ENCODE measurements at places on chromosomes 2 and 18. TPM values are rescaled to one million over a fixed set of nuclear protein-coding genes. Genes with fewer than 3 reads are reported as not detected.
A peak's percentile ranks its signal among the peaks of the same experiment; 100 is the strongest.

VPS4B gene
- polyA plus RNA-seq, result 54.9 TPM

C2orf78 gene
- polyA plus RNA-seq, result not detected

GRCh38 chr2:70498528-70498927, 55.1 kb downstream of the TGFA start:
- no peak for DNase-seq
- H3K4me3 ChIP-seq, result no peak overlapping the region
- peaks cover 25% of the 10 kb centered on the region for H3K4me1 ChIP-seq
- H3K27me3 ChIP-seq, result no peaks in the 10 kb centered on the region
- H3K27ac ChIP-seq, result no peak overlapping the region

GRCh38 chr2:186255823-186256222, 230.2 kb upstream of the ZC3H15 start:
- H3K4me3 ChIP-seq, result no peak overlapping the region
- DNase-seq, result no peak
- no peaks in the 10 kb centered on the region for H3K27me3 ChIP-seq
- no peak overlapping the region for H3K27ac ChIP-seq
- H3K36me3 ChIP-seq, result no peaks in the 10 kb centered on the region

GRCh38 chr2:207816546-207816945, 46.8 kb upstream of the FZD5 start:
- H3K27me3 ChIP-seq, result no peaks in the 10 kb centered on the region
- H3K4me1 ChIP-seq, result no peaks in the 10 kb centered on the region
- H3K36me3 ChIP-seq, result no peaks in the 10 kb centered on the region
- no peak overlapping the region for H3K27ac ChIP-seq
- H3K4me3 ChIP-seq, result no peak overlapping the region

GRCh38 chr18:73340135-73340977, 472.6 kb upstream of the NETO1 start:
- H3K4me3 ChIP-seq, result no peak overlapping the region
- peaks cover 13% of the 10 kb centered on the region for H3K4me1 ChIP-seq
- H3K36me3 ChIP-seq, result no peaks in the 10 kb centered on the region
- H3K27ac ChIP-seq, result peak overlapping the region; percentile 41

- peaks cover 23% of the 10 kb centered on the region for H3K4me1 ChIP-seq
- no peak for DNase-seq
- peak overlapping the region; percentile 96 for H3K27ac ChIP-seq
- H3K4me3 ChIP-seq, result peak overlapping the region; percentile 92
- peaks cover 8% of the 10 kb centered on the region for H3K36me3 ChIP-seq
- H3K27me3 ChIP-seq, result no peaks in the 10 kb centered on the region
These were observed 1.9 kb downstream of the CLK1 start for GRCh38 chr2:200862532-200863000.

DNA sequence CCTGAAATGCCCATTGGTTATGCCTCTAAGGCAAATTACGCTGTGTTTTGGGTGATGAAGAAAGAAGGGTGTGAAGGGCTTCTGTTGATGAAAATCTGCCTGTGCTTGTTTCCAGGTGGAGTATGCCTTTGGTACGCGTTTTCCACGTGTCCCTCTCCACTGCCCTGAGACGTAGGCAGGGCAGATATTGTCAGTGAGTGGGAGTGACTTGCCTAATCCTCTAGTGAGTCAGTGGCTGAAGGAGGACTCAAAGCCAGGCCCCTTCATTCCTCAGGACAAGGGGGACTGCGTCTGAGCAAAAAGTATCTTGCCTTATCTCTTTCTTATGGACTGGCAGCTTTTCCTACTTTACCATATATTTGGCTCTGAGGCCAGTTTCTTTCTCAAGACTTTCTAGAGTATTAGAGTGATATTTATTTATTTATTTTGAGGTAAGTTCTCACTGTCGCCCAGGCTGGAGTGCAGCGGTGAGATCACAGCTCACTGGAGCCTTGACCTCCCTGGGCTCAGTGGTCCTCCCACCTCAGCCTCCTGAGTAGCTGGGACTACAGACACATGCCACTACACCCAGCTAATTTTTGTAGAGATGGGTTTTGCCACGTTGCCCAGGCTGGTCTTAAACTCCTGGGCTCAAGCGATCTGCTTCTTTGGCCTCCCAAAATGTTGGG, 10.2 kb downstream of the RALB start:
- H3K27ac ChIP-seq, result peak overlapping the region; percentile 10
- no peaks in the 10 kb centered on the region for H3K27me3 ChIP-seq
- H3K4me1 ChIP-seq, result peaks cover 16% of the 10 kb centered on the region
- H3K36me3 ChIP-seq, result peaks cover 4% of the 10 kb centered on the region

DNA sequence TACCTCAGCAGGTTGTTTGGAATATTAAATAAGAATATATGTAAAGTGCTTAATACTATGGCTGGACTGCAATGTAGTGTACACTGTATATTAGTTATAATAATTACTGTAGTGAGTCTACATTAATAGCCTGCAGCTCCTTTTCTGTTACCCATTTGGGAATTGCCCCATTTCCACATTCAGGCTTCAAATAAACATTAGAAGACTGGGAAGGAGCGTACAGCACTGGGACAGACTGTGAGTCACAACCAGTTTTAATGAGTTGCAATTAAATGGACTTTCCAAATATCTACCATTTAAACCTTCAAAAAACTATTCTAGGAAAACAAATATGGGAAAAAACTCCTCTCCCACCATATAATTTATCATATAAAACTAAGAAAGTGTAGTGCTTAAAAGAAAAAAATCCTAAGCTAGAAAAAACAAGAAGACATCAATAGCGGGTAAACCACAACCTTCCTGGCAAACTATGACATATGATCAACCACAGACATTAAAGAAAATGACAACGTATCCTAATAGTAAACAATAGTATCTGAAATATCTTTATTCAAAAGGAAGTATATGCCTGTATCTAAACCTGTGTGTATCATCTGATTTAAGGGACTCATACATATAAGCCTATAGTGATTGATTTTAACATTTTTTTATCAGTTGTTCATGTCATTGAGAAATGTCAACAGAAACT, 86.1 kb downstream of the TRIP12 start:
- H3K4me3 ChIP-seq, result no peak overlapping the region
- no peaks in the 10 kb centered on the region for H3K4me1 ChIP-seq
- H3K27ac ChIP-seq, result no peak overlapping the region
- H3K27me3 ChIP-seq, result no peaks in the 10 kb centered on the region

- H3K4me3 ChIP-seq, result no peak overlapping the region
- no peaks in the 10 kb centered on the region for H3K27me3 ChIP-seq
- no peaks in the 10 kb centered on the region for H3K4me1 ChIP-seq
- no peak for DNase-seq
- no peak overlapping the region for H3K27ac ChIP-seq
- H3K36me3 ChIP-seq, result no peaks in the 10 kb centered on the region
These were observed 43.8 kb upstream of the DDX18 start for GRCh38 chr2:117770730-117771129.

DNA sequence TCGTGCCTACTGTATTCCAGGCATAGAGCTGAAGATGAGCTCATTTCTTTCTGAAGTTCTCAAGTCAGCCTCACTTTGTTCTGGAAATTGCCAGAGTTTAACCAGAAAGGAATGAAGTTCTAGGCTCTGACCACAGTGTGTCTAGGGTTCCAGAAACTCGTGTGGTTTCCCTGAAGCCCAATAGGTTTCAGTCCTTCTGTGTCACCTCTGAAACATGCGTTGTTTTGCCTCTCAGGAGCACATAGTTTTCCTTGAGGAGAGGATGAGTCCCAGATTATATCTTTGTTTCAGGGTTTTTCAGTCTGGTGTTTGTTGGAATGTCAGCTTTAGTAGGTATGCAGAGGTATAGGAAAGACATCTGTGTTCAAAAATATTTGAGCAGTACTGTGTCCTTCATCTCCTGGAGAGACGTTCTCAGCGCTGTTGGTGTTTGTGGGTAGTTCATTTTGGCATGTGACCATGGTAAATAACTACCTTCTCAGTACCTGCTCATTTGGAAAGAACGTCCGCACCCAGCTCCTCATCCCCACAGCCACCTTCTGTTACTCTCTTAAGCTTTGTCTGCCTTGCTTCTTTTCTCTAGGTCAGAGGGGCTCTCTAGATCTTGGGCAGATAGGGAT, 56.6 kb downstream of the RALBP1 start:
- peaks cover 7% of the 10 kb centered on the region for H3K4me1 ChIP-seq
- H3K27me3 ChIP-seq, result no peaks in the 10 kb centered on the region
- no peak overlapping the region for H3K27ac ChIP-seq

GRCh38 chr2:1661891-1662605, 82.3 kb downstream of the PXDN start:
- DNase-seq, result no peak
- peaks cover 32% of the 10 kb centered on the region for H3K36me3 ChIP-seq
- no peaks in the 10 kb centered on the region for H3K27me3 ChIP-seq
- H3K4me1 ChIP-seq, result no peaks in the 10 kb centered on the region

DNA sequence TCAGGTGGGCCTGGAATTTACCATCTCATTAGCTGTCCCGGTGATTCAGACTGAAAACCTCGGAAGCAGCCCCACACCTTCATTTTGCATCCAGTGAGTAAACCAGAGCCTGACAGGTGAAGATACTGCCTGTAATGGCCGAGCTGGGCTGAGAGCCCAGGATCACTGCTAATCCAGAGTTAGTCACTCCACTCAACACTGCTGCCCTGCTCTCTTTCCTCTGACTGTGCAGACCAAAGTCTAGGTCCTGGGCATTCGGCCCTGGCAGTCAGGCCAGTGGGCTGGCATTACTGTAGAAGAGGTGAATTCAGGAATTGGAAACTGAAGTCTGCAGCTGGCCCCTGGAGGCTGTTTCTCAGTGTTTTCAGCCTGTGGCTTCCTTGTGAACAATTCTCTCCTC, 44.3 kb downstream of the TMEM17 start:
- no peaks in the 10 kb centered on the region for H3K27me3 ChIP-seq
- no peak overlapping the region for H3K4me3 ChIP-seq
- H3K4me1 ChIP-seq, result peaks cover 22% of the 10 kb centered on the region
- no peaks in the 10 kb centered on the region for H3K36me3 ChIP-seq
- no peak overlapping the region for H3K27ac ChIP-seq

DNA sequence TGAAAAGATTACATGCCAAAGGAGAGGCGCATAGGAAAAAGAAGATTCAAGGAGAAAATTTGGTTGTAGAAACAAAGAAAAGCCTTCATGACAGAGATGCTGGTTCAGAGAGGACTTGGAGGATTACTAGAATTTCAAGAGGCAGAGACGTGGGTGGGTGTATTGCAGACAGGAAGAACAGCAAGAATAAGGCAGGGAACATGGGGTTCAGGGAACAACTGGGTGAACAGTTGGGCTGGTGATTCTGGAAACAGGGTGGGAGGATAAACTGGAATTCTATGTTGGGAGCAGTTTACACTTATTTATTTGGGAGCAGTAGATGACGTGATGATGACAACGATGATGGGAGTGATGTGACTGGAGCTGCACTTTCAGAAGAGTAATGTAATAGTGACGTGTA, 18.4 kb upstream of the GMCL1 start:
- no peak overlapping the region for H3K27ac ChIP-seq
- H3K36me3 ChIP-seq, result peaks cover 21% of the 10 kb centered on the region
- no peaks in the 10 kb centered on the region for H3K4me1 ChIP-seq
- no peak overlapping the region for H3K4me3 ChIP-seq

DNA sequence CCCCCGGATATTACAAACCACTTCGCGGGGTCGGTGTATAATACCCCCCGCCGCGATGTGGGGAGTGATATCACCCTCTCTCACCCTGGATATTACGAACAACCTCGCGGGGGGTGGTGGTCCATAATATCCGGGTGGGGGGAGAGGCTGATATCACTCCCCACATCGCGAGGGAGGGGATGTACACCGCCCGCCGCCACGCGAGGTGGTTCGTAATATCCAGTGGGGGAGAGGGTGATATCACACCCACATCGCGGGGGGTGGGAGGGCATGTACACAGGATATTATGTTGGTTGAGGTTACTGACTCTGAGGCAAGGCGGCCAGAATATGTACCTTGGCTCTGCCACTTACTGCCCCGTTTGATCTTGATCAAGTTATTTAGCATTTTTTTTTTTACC, 14.8 kb upstream of the CWC22 start:
- H3K4me1 ChIP-seq, result peaks cover 10% of the 10 kb centered on the region
- no peaks in the 10 kb centered on the region for H3K36me3 ChIP-seq
- no peaks in the 10 kb centered on the region for H3K27me3 ChIP-seq
- no peak overlapping the region for H3K27ac ChIP-seq

DNA sequence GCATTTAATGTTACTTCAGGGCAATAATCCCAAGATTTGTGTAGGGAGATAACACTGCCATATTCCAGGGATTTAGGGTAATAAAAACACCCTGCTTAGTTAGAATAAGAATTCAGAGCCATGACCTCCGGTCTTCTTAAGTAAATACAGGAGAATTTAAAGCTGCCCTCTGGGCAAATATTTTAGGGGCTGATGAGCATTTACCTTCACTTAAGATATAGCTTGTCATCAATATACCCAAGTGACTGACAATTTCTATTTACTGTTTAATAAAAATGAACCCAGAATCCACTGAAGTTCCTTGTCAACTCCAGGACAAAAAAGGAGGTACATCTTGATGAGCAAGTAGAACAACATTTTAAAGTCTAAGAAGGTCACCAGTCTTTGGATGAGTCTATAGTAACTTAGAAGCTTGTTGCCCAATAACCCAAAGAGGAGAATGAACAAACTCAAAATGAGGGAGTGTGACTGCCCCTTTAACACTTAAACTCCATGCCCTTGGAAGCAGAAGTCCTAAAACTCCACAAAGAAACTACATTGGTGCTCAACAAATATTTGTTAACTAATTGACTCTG, 24.3 kb upstream of the IKZF2 start:
- no peak for DNase-seq
- H3K27me3 ChIP-seq, result no peaks in the 10 kb centered on the region
- H3K36me3 ChIP-seq, result no peaks in the 10 kb centered on the region
- no peak overlapping the region for H3K27ac ChIP-seq
- no peak overlapping the region for H3K4me3 ChIP-seq

- H3K27ac ChIP-seq, result no peak overlapping the region
- no peak for DNase-seq
- no peak overlapping the region for H3K4me3 ChIP-seq
- no peaks in the 10 kb centered on the region for H3K36me3 ChIP-seq
- no peaks in the 10 kb centered on the region for H3K27me3 ChIP-seq
- H3K4me1 ChIP-seq, result peaks cover 4% of the 10 kb centered on the region
These were observed 40.8 kb upstream of the ANKRD62 start for GRCh38 chr18:12052866-12053265.

GRCh38 chr2:233671290-233672161, at the start of gene UGT1A9:
Gene UGT1A9 (plus strand): TSS chr2:233671898. CDS start chr2:233671935, 37 bp downstream.
- H3K27ac ChIP-seq, result no peak within 1 kb of the TSS
- no peak for DNase-seq
- H3K36me3 ChIP-seq, result no peaks in the 10 kb centered on the region
- H3K27me3 ChIP-seq, result no peaks in the 10 kb centered on the region
- no peaks in the 10 kb centered on the region for H3K4me1 ChIP-seq

DNA sequence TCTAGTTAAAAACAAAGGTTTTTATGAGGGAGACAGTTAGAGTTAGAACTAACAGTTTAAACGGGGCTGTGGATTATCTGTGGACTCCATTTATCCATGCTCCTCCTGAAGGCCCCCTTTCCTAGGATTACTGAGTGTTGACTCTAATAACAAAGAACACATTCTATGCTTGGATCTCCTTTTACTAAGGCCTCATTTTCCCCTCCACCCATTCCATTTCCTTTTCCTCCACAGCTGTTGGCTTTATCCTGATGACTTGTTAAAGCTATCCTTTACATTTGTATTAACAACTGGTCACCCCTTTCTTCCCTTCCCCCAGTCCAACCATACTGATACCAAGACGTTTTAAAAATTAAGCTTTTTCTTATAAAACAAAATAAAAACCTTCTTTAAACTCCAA, 220.6 kb downstream of the SRBD1 start:
- no peaks in the 10 kb centered on the region for H3K27me3 ChIP-seq
- H3K36me3 ChIP-seq, result peaks cover 3% of the 10 kb centered on the region
- DNase-seq, result no peak
- no peaks in the 10 kb centered on the region for H3K4me1 ChIP-seq

GRCh38 chr18:46588971-46589660, 67.9 kb downstream of the LOXHD1 start:
- H3K27me3 ChIP-seq, result no peaks in the 10 kb centered on the region
- H3K4me1 ChIP-seq, result no peaks in the 10 kb centered on the region
- H3K4me3 ChIP-seq, result no peak overlapping the region
- no peak for DNase-seq
- H3K27ac ChIP-seq, result no peak overlapping the region

Data from keratinocyte (primary cell).